Activated gamma-delta T cell treated with Interleukin-2 at 50 U/mL for 16 hours (primary cell): ENCODE measurements at places on chromosomes 3 and 15.

DNA sequence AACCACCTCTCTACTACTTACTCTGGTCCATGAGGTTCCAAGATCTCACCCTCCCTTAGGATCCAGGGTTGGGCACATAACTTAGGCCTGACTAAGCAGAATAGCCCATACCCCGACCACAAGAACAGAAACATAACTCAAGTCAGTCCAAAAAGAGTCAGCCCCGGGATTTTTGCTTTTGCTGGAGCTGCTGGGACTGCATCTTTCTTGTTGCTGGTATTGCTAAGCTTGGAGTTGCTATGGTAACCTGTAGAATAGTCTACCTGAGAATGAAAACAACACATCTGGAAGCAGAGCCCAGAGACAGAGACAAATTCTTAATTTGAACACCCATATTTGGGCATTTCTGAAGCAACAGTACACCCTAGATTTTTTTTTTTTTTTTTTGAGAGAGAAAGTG is 6.5 kb downstream of the RUBCN start:
- DNase-seq = no peak

GRCh38 chr15:96362011-96362754 is 31.7 kb downstream of the NR2F2 start:
- no peak for DNase-seq

DNA sequence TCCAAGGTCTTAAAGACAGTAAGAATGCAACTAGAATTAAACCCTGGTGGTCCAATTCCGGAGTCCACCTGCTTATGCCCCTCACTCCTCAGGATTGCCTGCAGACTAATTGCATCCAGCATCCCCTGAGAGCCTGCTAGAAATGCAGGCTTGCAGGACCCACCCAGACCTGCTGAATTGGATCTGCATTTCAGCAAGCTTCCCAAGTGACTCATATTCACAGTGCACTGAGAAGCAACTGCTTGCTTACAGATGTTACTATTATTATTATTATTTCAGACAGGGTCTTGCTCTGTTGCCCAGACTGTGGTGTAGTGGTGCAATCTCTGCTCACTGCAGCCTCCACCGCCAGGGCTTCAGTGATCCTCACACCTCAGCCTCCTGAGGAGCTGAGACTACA is 83.5 kb upstream of the VGLL4 start:
- no peak for DNase-seq

DNA sequence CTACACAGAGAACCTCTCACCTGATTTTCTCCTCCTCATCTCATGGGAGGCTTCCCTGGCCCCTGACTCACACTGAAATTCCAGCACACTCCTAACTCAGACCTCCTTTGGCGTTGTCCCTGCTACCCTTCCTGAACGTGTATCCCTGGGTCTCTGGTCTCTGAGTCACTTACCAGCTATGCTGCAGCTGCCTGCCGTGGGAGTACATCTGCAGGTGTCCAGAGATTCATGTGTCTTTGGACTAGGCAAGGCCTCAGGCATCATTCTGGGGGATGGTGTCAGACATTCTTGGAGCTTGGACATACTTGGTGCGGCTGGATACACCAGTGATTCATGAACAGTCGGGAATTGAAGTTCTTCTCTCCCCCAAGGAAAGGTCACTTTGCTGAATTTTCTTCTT is 148.8 kb upstream of the TRIM42 start:
- no peak for DNase-seq

DNA sequence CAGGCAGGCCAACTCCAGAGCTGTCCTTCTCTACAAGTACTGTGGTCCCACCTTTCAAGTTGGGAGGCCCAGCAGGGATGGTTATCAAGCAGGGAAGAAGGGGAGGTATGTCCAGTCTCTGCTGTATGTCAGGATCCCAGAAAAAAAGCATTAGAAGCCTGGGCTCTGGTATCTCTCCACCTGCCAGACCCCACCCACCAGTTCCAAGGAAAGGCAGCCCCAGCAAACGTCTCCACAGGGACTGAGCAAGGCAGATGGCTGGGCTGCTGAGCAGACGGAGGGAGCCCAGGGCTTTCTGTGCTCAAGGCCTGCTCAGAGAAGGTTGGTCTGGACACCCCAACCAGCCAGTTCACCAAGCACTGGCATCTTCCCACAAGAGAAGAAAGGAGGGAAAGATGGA is 287.8 kb downstream of the XXYLT1 start:
- DNase-seq = no peak

GRCh38 chr15:100809151-100809550 is 70.5 kb upstream of the ALDH1A3 start:
- DNase-seq = no peak

DNA sequence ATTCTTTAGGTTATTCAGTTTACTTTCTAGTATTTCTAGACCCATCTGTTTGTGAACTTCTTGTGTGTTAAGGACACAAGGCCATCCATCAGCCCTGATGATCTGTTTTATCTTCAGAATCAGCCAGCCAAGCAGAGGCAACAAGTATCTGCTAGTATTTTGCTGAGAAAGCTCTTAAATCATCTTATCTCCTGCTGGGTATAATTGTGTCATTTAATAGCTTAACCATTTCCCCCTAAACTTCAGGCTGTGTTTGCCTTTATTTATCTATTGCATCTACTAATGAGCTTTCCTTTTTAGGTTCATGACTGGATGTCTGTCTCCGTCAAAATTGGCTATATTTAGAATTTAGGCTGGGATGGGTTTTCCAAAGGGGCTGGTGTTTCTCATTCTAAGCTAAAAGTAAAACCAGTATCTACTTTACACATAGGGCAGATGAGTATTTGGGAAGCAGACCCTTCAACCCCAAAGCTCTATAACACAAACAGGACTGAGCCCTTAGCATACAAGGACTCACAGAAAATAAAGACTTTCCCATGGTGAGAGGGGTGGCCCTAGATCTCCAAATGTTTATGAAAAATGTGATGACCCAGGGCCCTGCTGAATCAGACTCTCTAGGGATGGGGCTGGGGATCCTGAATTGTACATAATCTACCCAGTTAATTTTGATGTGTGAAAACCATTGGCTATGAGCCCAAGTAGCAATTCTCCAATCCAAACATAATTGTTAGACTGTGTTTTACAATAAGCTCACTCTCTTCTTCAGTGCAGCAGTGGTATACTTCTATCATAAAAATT is 65.3 kb upstream of the PSMD6 start:
- no peak for DNase-seq

GRCh38 chr15:45184562-45185041 is 3.2 kb downstream of the SHF start:
- no peak for DNase-seq
